ENCODE measurements at places on chromosomes 4 and X.

GRCh38 chr4:127632420-127633403, at the start of gene INTU:
Gene INTU, plus strand, starts transcription at chr4:127632957. Its CDS starts 78 bp downstream, at chr4:127633035.
- DNase-seq = no peak

DNA sequence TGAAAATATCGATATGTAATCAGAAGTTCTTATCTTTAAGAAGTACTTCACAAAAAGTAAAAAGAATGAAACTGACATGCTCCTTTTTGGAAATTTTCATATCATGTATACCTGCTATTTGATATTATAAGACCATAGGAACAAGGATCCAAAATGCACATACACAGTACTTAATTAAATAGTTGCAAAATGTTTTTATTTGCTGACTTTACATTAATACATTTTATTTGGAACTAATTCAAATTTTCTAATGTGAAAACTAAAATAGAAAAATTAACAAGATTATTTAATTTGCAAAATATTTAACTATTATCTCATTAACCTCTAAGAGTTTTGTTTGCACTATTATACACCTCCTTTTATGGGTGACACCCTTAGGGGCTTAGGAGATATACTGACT, 155.0 kb downstream of the TRAM1L1 start:
- DNase-seq = no peak

DNA sequence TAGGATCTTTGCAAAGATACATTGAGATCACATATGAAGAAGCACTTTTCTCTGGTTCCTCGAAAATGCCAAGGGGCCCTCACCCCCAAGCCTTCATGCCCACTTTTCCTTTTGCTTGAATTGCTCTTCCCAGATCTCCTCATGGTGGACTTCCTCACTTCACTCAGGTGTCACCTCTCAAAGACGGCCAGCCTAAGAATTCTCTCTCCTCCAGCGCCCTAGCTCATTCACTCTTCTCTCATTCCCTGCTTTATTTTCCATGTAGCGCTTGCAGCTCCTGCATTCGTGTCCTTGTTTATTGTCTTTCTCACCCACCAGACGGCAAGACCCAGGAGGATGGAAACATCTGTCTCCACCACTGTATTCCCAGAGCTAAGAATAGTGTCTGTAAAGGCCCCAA, 32.9 kb downstream of the CCKAR start:
- no peak for DNase-seq

GRCh38 chr4:74408639-74409038, 36.3 kb upstream of the AREG start:
- DNase-seq = no peak

DNA sequence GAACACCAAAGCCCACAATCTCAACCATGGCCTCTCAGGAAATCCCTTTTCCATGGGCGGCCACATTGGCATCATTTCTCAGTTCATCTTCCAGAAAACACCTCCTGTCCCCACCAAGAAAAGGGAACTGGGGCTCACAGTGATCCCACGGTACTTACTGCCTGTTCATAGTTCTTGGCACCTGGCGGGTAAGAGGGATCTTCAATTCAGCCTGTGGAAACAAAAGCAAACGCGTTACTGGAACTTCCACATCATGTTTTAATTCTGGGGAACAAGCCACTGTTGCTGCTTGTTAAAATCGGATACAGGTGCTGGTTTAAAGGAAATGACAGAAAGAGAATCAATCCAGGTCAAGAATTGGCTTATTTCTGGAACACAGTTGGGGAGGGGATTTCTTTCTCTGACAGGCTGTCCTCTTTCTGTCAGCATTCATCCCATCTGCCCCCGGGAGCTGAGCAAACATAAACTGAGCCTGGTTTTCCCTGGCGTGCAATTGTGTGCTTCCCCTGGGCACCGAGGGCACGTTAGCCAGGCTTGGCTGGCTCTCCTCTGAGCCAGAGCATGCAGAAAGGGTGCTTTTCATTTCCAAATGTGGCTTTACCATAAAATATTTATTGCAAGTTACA, 16.8 kb downstream of the CLNK start:
- no peak for DNase-seq

DNA sequence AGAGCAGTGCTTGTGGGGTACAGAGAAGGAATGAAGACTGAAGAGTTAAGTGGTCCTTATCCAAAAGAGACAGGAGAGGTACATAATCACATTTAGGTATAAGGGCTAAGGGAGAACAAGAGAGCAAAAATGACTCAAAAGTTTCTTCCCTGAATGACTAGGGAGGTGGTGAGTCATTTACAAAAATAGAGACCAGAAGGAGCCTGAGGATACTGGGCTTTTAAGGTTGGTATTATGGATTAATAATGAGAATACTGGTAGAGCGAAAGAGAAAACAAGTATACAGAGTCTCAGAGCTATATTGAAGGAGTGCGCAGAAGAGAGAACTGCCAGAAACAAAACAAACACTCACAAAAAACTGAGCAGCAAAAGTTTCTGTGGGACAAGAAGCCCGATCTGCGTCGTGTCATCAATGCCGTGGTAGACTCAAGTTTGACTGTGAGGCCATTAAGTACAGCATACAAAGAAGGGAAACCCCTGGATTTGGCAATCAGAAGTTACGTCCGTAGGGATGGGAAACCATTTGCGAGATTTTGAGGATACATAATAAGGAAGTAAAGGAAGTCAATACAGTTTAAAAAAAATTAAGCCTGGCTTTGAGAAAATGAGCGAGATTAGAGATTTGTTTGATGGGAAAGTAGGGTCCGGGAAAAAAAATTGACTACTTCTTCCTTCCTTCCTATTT, 129.1 kb upstream of the STIM2 start:
- no peak for DNase-seq

- no peak for DNase-seq
Observed at GRCh38 chrX:14344172-14344940, 185.0 kb upstream of the GLRA2 start.

- DNase-seq = no peak
Observed at GRCh38 chr4:116413222-116413621, 672.2 kb downstream of the TRAM1L1 start.

- no peak for DNase-seq
Observed at GRCh38 chrX:122770581-122770980, 413.5 kb upstream of the GRIA3 start.

DNA sequence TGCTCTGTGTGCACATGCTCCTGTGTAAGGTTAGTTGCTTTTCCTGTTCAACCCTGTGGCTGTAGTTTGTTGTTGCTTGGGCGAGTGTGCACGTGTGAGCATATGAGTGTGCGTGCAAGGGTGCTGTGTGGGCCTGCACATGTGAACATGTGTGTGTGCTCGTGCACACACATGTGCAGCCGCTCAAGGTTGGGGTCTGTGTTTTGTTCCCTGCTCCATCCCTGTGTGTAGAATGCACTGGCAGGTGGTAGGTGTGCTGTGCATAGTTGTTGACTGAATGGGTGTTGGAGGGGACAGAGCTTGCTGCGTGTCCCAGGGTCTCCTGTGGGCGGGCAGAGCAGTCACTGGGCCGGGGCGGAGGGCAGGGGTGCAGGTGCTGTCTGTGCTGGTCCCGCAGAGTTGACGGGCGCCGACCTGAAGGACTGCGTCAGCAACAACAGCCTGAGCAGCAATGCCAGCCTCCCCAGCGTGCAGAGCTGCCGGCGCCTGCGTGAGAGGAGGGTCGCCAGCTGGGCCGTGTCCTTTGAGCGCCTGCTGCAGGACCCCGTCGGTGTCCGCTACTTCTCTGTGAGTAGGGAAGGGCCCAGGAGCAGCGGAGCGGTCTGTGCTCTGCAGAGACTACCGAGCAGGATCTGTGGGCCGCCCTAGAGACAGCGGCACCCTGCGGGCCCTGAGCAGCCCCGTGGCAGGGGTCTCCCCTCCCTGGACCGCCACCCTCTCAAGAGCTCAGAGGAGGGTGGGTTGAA, 27.9 kb upstream of the HGFAC start:
- DNase-seq = no peak

- DNase-seq = no peak
Observed at GRCh38 chr4:156805696-156806095, 165.9 kb downstream of the PDGFC start.

- DNase-seq = no peak
Observed at GRCh38 chr4:115121351-115122043, 8.1 kb upstream of the NDST4 start.

DNA sequence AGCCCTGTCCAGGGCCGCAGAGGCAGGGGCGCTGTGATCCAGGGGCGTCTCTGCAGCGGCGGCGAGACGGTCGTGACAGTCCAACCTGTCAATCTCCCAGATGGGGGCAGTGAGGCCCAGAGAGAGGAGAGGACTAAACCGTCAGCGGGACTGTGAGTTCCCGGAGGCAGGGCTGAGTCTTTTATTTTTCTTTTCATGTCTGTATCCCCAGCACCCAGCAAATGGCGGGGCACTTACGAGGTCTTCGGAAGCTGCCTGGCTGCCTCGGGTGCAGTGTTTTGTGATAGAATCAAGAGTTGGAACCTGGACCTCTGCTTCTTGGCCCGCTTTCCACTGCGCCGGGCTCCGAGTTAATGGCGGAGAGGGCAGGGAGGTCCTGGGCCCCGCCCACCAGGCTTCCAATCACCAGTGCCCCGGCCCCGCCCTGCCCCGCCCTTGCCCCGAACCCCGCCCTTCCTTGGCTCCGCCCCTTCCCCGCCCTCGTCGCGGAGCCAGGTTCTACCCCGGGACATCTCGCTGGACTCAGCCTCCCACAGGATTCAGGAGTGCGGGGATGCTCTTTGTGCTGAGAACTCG, 35.3 kb upstream of the GRPEL1 start:
- DNase-seq = peak; percentile 83

- no peak for DNase-seq
Observed at GRCh38 chr4:94940520-94940908, 182.8 kb downstream of the BMPR1B start.

DNA sequence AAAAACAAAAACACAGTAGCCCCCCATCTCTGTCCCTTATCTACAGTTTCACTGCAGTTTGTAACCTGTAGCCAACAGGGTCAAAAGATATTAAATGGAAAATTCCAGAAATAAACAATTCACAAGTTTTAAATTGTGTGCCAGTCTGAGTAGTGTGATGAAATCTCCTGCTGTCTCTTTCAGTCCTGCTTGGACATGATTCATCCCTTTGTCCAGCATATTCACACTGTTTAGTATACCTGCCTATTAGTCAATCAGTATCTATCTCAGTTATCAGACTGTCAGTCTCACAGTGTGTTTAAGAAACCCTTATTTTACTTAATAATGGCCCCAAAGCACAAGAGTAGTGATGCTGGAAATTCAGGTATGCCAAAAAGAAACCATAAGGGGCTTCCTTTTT, 21.9 kb downstream of the CNOT6L start:
- DNase-seq = no peak

- DNase-seq = no peak
Observed at GRCh38 chr4:145301386-145302080, 121.1 kb upstream of the OTUD4 start.

- DNase-seq = no peak
Observed at GRCh38 chr4:61201561-61201960, 1.4 kb downstream of the ADGRL3 start.

DNA sequence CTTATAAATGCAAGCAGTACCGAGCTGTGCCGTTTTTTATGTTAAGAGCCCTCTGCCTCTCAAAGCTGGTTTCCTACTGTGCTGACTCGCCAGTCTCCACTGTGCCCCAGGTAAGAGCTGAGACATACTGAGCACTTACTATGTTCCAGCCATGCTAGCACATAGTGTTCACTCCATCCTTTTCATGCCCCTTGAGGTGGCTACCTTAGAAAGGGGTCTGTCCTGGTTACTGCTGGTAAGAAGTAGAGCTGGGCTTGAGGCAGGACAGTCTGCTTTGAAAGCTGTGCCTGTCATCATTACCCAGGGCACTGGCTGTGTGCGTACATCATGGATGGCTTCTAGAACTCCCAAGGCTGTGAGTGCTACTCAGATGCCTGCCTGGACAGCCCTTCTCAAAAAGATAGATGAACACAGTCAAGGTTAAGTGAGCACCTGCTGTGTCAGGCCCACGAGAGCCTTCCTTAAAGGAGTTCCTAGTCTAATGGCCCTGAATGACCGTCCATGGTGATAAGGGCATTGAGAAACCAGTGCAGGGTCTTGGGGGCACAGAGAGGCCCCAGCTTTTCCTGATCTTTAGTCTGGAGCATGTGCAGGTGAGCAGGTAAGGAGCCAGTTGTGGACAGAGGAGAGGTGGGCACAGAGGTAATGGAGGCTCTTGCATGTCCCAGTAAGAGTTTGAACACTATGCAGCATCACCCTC, 1.6 kb downstream of the STK32B start:
- no peak for DNase-seq

DNA sequence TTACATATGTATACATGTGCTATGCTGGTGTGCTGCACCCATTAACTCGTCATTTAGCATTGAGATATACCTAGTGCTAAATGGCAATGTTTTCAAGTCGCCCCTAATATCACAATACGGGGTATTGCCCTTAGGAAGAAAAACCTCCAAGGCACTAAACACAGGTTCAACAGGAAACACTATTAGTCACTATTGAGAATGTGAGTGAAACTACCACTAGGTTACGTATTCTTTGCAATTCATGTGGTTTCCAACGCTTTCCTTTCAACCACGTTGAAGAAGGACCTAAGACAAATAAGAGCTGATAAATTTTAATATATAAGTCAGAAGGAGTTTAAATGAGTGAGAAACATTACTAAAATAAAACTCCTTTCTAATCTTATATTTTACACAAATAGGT, 134.7 kb upstream of the SPANXN4 start:
- DNase-seq = no peak

- DNase-seq = no peak
Observed at GRCh38 chr4:72366601-72367000, 202.4 kb downstream of the ADAMTS3 start.

GRCh38 chr4:5808081-5808741, 84.7 kb downstream of the CRMP1 start:
- DNase-seq = no peak

GRCh38 chr4:90495936-90496335, 368.7 kb downstream of the CCSER1 start:
- DNase-seq = no peak

GRCh38 chrX:120468825-120469525, at the start of gene LAMP2:
Gene LAMP2, minus strand, starts transcription at chrX:120469296. Its CDS starts 127 bp downstream, at chrX:120469169.
- DNase-seq = peak; percentile 68

GRCh38 chr4:145564540-145564939, 54.6 kb upstream of the MMAA start:
- DNase-seq = no peak

DNA sequence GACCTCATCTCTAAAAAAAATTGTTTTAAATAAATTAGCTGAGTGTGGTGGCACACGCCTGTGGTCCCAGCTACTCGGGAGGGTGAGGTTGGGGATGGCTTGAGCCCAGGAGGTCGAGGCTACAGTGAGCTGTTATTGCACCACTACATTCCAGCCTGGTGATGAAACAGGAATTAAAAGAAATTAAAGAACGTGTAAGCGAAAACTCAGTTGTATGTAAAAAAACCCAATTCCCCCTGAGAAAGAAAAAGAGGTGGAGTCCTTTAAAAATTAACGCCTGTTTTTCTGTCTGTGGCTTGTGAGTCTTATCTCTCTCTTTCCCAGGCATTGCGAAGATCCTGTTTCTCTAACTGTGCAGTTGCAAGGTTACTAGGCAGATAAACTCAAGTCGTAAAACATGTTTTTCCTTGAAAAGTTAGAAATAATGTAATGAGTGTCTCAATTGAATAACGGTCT, 22.1 kb downstream of the EPGN start:
- no peak for DNase-seq

DNA sequence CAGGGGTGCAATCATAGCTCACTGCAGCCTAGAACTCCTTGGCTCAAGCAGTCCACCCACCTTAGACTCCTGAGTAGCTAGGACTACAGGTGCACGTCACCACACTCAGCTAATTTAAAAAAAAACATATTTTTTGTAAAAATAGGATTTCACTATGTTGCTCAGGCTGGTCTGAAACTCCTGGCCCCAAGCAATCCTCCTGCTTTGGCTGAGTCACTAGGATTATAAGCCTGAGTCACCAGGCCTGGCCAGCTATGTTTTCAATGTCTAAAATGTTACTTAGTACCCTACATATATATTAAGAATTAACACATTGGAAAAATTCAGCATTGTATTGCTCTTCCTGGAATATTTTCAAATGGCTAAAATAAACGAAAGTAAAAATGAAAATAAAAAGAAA, 37.5 kb downstream of the PNPLA4 start:
- no peak for DNase-seq

All from stimulated activated CD4-positive, alpha-beta T cell treated with anti-CD3 and anti-CD28 coated beads, Interleukin-1b, Interleukin-23, amount 100 ng/mL, for 4 hours (primary cell).